ENCODE measurements at places on chromosomes 4 and X.

- DNase-seq = peak; percentile 87
These were observed at the start of gene ZNF630 for GRCh38 chrX:48071064-48071985. ZNF630 (minus strand) TSS chrX:48071640; CDS start chrX:48066886, 4,754 bp downstream.

GRCh38 chr4:86543560-86544309 is 50.4 kb upstream of the PTPN13 start:
- no peak for DNase-seq

- DNase-seq = no peak
These were observed 8.5 kb downstream of the RBM47 start for GRCh38 chr4:40621229-40621591.

- DNase-seq = no peak
These were observed 379.6 kb upstream of the ZFP42 start for GRCh38 chr4:187615972-187616371.

- no peak for DNase-seq
These were observed 33.5 kb downstream of the CTBP1 start for GRCh38 chr4:1215141-1216075.

DNA sequence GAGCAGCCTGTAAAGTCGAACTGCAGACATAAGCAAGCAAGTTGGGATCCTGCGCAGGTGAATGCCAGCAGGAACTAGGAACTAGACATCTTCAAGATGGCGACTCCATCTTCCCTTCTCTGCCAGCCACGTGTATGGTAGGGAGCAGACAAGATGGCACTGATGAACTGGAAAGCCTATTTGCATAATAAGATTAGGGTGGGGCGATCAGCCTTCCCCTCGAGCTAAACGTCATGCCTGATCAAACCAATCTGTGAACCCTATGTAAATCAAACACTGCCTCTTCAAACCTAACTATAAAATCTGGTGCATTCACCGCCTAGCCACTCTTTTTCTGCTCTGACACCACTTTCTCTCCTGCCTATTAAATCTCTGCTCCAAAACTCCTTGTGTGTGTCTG is 28.1 kb upstream of the LGI2 start:
- DNase-seq = no peak

DNA sequence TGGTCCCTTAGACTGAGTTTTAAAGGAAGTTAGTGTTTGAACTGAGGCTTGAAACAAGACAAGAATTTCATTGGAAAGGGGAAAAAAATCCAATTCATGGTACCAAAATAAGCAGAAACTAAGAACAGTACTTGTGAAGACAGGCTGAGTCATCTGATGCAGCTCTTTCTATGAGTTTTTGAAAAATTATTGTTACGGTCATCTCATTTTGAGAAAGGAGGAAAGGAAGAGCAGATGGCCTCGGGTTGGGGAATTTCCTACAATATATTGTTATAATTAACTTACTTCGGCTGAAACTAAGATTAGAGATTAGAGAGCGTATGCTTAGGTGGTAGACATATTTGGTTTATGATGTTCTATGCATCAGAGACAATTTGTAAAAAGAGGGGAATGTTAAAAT is 2164.8 kb upstream of the AGA start:
- no peak for DNase-seq

GRCh38 chr4:95186666-95187065 is 362.1 kb downstream of the UNC5C start:
- no peak for DNase-seq

DNA sequence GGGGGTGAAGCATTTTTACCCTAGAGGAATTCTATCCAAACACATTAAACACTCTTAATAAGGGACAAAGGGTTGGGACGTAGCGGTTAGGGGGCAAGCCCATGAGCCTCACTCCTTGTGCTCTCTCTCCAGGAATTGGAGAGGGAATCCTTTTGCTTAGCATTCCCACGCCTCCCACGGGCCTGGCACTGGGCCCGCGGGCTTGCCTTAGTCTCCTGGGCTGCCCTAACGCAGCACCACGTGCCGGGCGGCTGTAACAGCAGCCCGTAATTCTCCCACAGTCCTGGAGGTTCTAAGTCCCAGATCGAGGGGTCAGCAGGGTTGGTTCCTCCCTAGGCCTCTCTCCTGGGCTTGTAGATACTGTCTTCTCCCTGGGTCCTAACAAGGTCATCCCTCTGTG is 67.5 kb downstream of the TBL1X start:
- DNase-seq = no peak

GRCh38 chr4:111268769-111269414 is 646.0 kb upstream of the PITX2 start:
- DNase-seq = no peak

- no peak for DNase-seq
These were observed 182.5 kb downstream of the PALLD start for GRCh38 chr4:168679397-168679796.

DNA sequence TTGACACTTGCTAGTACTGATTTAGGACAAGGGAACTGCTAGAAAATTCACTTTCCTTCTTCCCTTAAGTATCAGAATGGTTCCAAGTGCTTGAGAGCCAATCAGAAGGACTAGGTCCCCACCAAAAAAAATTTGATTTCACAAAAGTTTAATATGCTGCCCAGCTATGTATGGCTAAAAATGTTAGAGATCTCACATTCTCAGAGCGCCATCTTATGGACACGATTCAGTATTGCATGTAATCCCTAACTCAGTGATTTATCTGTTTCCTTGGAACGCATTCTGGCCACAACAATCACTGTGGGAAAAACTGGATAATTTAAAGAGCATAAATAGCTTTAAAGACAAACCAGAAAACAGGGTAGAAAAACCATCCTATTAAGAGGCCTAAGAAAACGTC is 255.1 kb upstream of the GPC4 start:
- peak; percentile 64 for DNase-seq

DNA sequence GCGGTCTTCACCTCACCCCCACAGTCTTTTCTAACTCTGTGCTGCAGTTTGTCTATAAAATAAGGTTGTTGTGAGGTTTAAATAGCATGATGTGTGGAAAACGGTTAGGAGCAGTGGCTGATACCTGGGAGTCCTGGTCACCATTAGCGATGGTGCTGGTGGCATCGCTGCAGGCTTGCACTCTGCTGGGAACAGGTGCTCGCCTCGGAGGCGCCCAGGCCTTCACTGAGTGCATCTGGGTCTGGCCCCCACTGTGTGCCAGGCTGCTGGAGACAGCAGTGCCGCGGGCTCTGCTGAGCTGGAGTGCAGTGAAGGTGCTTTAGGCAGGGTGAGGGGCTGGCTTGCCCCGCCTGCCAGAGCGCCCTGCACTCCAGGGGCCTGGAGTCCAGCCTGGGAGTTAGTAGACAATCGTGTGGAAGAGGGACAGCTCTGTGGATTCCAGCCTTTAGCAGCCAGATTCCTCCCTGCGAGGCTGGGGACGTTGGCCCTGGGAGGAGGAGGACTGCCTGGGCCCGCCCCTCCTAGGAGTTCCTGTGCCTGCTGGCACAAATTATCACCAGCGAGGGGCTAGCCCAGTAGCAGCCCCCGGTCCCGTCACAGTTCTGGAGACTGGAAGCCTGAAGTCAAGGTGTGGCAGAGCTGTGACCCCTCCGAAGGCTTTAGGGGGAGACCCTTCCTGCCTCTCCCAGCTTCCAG is 7.3 kb downstream of the RGS12 start:
- peak; percentile 68 for DNase-seq

- DNase-seq = no peak
These were observed at the start of gene MAGEA1 for GRCh38 chrX:153179131-153179530. MAGEA1 (plus strand) TSS chrX:153179284; CDS start chrX:153182390, 3,106 bp downstream.

- DNase-seq = no peak
These were observed 40.8 kb downstream of the ARHGAP24 start for GRCh38 chr4:85515701-85516100.

GRCh38 chr4:21415728-21416127 is 532.8 kb downstream of the KCNIP4 start:
- DNase-seq = no peak

DNA sequence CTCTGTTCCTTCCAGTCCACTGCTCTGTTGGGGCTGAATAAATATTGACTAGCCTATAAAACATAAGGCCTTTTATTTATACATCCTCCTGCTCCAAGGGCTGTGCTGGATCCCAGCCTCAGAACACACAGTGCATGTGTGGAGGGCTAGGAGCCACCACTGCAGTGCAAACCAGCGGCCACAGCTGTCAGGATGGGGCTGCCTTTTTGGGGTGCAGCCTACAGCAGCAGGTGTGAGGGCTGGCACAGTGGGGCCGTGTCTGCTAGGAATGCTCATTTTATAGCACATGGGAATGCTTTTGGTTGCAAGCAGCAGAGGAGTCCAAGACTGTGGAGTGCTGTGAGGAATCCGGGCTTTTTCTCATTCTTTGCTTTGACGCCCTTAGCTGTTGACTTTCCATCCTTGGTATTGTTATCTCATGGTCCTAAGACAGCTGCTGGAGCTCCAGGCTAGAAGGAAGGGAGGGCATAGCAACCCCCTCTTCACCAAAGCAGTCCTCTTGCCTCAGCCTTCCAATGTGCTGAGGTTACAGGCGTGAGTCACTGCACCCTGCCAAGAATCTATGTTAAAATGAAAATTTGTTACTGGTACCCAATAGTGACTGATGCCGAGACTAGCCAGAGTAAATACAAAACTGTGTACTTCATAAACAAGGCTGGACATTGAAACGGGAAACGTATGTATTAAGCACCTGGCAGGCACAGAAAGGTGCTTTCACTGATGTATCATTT is 334.3 kb upstream of the GATB start:
- no peak for DNase-seq

DNA sequence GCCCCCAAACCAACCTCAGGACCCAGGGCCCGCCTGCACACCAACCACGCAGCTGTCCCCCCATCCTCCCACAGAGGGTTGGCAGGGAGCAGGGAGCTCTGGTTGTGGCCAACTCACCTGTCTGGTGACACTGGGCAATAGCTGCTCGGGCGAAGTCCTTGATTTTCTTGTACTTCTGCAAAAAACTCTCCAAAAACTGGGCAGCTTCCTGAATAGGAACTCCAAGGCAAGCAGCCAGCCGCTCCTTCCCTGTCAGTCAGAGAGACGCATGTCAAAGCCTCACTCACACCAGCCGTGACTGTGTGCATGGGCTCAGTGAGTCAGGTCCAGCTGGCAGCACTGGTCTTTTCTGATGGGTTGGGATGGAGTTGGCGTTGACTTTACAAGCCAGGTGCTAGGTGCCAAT is 26.4 kb downstream of the NAT8L start:
- DNase-seq = no peak

GRCh38 chr4:122758033-122758432 is 25.5 kb downstream of the BBS12 start:
- no peak for DNase-seq

- no peak for DNase-seq
These were observed 5.3 kb downstream of the MAGEB2 start for GRCh38 chrX:30220661-30221060.

GRCh38 chr4:8117278-8117682 is 41.3 kb downstream of the ABLIM2 start:
- peak; percentile 90 for DNase-seq

DNA sequence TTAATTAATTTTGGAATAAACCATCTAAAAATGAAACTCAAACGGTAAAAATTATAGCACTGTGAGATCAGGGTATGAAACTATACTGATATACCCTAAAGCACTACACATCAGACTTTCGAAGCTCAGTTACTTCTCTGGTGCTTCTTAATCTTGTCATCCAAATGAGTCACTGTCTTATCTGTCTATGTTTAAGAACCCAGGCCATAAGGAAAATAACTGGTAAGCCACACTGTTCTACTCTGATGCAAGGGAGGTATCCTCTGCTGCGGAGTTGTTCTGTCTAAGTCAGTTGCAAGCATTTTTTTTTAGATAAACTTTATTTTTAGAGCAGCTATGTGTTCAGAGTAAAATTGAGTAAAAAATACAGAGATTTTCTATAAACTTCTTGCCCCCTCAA is 830.8 kb upstream of the POU3F4 start:
- DNase-seq = no peak

DNA sequence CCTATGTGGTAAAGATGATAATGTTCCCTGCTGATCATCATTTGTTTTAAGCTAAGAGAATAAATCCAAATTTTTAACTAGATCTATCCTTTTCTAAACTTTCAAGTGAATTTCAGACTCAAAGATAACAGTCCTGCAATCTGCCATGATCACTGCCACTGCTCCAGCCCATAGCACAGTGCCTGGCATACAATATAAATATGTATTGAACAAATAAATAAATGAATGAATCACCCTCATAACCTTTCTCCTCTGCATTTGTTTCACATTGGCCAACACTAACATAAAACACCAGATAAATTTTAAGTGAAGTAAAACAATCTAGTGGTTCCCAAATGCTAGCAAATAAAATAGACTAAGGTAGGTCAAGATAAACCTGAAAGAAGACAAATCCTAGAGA is 439.0 kb downstream of the GPM6A start:
- DNase-seq = no peak

GRCh38 chrX:116281106-116281505 is 110.6 kb downstream of the AGTR2 start:
- no peak for DNase-seq

GRCh38 chr4:6250235-6250983 is 19.2 kb upstream of the WFS1 start:
- peak; percentile 88 for DNase-seq

DNA sequence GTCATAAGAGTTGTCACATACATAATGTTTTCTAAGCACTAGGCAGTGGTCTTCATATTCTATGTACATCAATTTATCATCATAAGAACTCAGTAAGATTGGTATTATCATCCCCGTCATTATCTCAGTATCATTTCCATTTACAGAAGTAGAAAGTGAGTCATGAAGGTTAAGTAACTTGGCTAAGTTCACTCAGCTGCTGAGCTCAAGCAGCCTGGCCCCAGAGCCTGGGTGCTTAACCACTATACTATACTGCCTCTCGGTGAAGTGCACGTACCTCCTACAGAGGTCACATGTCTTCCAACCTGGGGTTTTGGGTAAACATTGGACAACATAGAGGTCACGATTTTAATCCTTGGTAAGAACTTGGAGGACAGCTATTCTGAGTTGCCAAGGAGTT is 161.5 kb upstream of the GATB start:
- DNase-seq = no peak

DNA sequence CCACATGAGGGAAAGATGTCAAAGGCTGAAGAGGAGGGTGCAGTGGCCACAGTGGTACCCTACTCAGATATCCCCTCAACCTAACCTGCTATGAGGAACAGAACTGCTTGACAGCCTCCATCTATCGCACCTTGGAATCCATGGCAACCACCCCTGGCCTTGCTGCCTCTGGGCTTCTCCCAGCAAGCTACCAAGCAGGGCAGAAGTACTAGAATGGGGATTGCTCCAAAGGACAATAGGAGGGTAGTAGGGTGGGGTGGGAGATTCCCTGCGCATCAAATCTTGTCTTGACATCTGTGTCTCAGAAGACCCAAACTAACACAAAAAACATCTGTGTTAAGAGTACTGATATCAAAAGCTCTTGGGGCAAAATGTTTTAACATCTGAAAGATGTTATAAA is 118.2 kb downstream of the FBXW7 start:
- no peak for DNase-seq

DNA sequence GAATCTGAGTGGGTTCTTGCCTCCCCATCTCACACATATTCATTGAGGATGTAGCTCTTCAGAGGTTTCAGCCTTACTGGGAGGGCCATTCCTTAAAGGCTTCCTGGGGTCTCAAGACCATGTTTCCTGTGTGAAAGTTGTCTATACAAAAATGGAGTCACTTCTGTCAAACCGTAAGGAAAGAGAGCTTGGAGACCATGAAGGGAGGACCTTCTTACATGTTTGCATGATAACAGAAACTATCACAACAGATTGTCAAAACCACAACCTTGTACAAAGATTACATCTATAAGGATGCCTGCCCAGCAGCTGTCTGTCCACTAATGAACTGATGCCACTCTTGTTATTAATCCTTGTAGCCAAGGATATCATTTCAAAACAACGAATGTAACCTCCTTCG is 139.3 kb downstream of the PDE5A start:
- no peak for DNase-seq

- DNase-seq = no peak
These were observed 587.7 kb downstream of the GLUD2 start for GRCh38 chrX:121635141-121635540.

GRCh38 chr4:74471264-74471663 is 26.3 kb downstream of the AREG start:
- no peak for DNase-seq
